ENCODE measurements at places on chromosomes 4 and X.

GRCh38 chr4:184911310-184911709 lies 85.5 kb upstream of the ACSL1 start:
- DNase-seq = no peak

GRCh38 chrX:149687991-149688390 lies 23.9 kb upstream of the MAGEA11 start:
- no peak for DNase-seq

GRCh38 chr4:124478470-124478869 lies 234.1 kb downstream of the ANKRD50 start:
- DNase-seq = no peak

DNA sequence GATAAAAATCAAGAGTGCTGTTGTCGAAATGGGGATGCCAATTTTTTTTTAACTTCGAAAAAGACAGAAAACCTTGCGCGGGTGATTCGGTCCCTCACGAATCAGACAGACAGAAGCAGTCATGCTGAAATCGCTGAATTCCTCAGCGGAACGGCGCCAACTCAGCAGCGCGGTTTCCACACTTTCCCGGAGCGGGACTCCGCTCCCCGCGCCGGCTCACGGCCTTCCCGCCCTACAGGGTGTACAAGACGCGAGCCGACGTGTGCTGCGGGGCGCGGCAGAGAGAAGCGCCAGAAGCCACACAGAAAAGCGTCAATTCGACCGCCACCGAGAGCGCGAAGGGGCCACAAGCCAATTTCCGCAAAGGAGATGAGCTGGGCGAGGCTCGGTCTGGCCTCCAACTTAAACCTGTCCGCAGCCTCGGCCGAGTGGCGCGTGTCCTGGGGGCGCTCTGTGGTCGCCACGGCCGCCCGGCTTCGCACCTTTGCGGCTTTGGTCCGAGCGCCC lies 1.3 kb downstream of the NEXMIF start:
- no peak for DNase-seq

GRCh38 chrX:3811331-3812311 lies 98.2 kb upstream of the PRKX start:
- no peak for DNase-seq

GRCh38 chr4:4387531-4388310 lies 819 bp downstream of the NSG1 start:
- no peak for DNase-seq

- DNase-seq = no peak
Observed at GRCh38 chr4:102501447-102501696, 213 bp downstream of the NFKB1 start.

GRCh38 chr4:150002561-150002960 lies 75.7 kb upstream of the DCLK2 start:
- DNase-seq = no peak

DNA sequence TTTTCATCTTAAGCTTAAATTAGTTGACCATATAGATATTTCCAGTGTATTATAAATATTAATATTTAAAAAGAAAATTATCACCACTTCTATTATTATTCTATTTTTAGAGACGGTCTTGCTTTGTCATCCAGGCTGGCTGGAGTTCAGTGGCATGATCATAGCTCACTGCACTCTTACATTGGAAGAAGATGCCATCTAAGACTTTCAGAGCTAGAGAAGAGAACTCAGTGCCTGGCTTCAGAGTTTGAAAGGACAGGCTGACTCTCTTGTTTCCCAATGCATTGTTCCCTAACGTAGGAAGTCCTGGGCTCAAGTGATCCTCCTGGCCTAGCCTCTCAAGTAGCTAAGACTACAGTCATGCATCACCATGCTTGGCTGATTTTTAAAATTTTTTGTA lies 75.9 kb downstream of the FIP1L1 start:
- no peak for DNase-seq

DNA sequence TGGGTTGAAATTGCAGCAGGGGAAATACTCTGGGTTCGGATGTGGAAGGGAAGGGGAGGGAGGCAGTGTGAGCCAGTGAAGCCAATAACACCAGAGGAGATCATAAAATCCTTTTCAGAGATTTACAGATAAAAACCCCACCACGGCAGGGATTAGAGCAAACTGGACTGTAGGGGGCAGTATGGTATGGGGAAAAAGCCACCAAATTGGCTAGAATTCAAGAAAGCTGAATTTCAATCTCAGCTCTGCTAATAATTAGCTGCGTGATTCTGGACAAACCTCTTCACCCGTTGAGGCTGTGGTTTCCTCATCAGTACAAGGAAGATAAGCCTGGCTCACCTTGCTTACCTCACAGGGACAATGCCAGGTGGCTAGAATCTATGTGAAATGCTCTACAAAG lies 108.1 kb downstream of the ATG4A start:
- DNase-seq = peak; percentile 12

- DNase-seq = no peak
Observed at GRCh38 chrX:105608745-105609144, 213.6 kb upstream of the NRK start.

DNA sequence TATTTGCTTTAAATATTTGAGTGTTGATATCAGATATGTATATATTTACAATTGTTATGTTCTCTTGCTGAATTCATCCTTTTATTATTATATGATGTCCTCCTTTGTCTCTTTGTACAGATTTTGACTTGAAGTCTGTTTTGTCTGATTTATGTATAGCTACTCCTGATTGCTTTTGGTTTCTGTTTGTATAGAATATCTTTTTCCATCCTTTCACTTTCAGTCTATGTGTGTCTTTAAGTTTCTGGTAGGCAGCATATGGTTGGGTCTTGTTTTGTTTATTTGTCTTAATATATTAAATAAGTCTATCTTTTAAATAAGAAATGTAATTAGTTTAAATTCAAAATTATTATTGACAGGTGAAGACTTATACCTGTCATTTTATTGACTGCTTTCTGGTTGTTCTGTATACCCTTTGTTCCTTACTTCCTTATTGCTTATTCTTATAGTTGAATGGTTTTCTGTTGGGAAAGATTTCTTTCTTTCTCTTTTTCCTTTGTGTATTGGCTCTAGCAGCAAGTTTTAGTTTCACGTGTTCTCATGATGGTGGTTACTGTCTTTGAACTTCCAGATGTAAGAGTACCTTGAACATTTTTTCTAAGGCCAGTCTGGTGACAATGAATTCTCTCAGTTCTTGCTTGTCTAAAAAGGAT lies 31.1 kb downstream of the RAB28 start:
- DNase-seq = no peak

GRCh38 chrX:48472851-48473703 lies 2.9 kb upstream of the FTSJ1 start:
- DNase-seq = no peak

DNA sequence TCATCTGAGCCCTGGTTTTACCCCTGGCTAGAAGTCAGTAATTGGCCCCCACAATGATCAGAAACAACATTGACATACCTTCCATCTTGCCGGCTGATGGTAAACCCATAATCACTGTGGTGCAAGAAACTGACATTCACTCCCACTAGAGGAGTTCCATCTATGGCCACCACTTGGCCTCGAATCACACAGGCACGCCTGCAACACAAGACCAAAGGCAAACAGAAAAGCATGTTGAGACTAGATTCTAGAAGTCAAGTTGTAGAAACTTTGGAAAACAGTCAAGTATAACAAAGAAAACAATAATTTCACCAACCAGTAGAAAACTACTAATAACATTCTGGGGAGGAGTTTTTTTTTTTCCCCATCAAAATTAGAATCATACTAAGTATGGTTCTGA lies 183.4 kb downstream of the SH2D1A start:
- no peak for DNase-seq

- DNase-seq = no peak
Observed at GRCh38 chr4:8552581-8553205, 27.5 kb upstream of the GPR78 start.

GRCh38 chr4:155769090-155769489 lies 10.3 kb downstream of the GUCY1B1 start:
- DNase-seq = no peak

- DNase-seq = no peak
Observed at GRCh38 chr4:102504941-102505340, 3.8 kb downstream of the NFKB1 start.

DNA sequence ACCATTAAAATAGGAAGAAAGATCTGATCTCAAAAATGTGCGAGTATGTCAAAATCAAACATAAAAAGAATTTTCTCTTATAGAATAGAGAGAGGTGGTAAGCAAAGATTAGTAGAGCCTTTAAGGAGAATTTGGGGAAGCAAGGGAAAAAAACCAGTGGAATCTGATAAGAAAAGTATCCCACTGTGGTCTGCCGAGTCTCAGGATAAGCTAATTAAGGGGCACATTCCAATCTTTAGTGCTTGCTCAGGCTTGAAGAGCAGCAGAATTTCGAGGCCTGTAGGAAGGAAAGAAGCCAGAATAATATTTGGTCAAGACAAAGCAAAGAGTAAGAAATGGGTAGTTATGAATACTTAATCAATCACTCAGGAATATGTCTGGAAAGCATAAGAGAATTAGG lies 13.0 kb downstream of the STATH start:
- DNase-seq = no peak

- DNase-seq = no peak
Observed at GRCh38 chrX:46978341-46979291, 66.4 kb downstream of the JADE3 start.

- DNase-seq = no peak
Observed at GRCh38 chrX:55028611-55029010, 2.2 kb downstream of the ALAS2 start.

- DNase-seq = no peak
Observed at GRCh38 chrX:24877854-24878650, 137.7 kb downstream of the ARX start.

DNA sequence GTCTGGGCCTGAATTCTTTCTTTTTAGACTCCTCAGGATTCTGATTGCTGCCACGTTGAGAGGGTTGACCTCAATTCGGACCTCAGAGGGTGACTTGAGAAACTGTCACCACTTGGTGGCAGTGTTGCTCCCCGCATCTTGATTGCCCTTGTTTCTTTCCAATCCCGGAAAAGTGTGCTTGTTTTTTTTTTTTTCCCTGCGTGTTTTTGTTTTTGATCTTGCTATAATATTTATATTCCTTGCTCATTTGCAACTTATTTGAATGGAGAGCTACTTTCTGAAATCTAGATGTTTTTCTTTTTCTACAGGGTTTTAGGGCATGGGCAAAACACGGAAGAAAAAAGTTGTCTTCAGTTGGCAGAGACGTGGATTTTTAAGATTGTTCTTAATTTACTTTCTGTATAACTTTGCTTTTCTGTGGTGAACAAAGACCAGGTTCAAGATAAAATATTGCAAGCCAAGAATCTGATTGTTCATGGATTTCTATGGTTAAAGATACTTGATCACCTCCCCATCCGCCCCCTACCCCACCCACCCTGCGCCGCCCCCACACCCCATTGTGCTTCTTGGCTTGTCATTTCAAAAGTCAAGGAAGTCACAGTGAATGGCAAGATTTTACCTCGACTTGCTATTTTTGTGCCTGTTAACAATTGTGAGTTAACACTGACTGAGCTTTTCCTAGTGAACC lies 102.0 kb downstream of the PTTG2 start:
- DNase-seq = peak; percentile 85
